ENCODE measurements at places on chromosomes 4 and X.

- DNase-seq, result no peak
Measured at GRCh38 chrX:39805022-39805421, 292.7 kb downstream of the BCOR start.

- DNase-seq, result no peak
Measured at GRCh38 chr4:5722328-5722727, 11.3 kb downstream of the EVC start.

GRCh38 chrX:106286053-106286650 is 118.0 kb downstream of the PWWP3B start:
- no peak for DNase-seq

- no peak for DNase-seq
Measured at GRCh38 chrX:107448625-107448997, 841 bp upstream of the FRMPD3 start.

DNA sequence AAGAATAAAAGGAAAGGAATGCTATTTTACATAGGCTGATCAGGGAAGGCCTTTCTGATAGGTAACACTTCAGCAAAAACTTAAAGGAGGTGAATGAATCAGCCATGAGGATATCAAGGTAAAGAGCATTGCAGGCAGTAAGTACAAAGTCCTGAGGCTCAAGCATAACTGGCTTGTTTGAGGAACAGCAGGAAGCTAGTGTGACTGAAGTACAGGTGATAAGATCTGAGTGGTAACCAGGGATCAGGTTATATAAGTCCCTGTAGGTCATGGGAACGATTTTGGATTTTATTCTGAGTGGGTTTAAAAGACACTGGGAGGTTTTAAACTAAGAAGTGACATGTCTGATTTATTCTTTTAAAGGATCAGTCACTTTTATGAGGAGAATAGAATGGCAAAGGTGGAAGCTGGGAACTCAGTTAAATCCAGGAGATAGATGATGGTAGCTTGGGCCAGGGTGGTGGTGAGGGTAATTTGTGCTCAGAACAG is 47.1 kb upstream of the THOC2 start:
- DNase-seq, result no peak

- no peak for DNase-seq
Measured at GRCh38 chrX:21167494-21167893, 206.7 kb upstream of the CNKSR2 start.

- DNase-seq, result no peak
Measured at GRCh38 chr4:182400081-182400480, 156.9 kb downstream of the TENM3 start.

- DNase-seq, result no peak
Measured at GRCh38 chrX:39212456-39212855, 411.2 kb downstream of the MID1IP1 start.

DNA sequence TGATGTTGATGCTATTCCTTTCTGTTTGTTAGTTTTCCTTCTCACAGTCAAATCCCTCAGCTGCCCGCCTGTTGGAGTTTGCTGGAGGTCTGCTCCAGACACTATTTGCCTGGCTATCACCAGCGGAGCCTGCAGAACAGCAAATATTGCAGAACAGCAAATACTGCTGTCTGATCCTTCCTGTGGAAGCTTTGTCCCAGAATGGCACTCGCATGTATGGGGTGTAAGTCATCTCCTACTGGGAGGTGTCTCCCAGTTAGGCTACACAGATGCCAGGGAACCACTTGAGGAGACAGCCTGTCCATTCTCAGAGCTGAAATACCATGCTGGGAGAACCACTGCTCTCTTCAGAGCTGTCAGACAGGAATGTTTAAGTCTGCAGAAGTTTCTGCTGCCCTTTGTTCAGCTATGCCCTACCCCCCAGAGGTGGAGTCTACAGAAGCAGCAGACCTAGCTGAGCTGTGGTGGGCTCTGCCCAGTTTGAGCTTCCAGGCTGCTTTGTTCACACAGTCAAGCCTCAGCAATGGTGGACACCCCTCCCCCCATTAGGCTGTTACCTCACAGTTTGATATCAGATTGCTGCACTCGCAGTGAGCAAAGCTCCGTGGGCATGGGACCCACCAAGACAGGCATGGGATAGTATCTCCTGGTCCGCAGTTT is 74.9 kb downstream of the SPIN3 start:
- no peak for DNase-seq

DNA sequence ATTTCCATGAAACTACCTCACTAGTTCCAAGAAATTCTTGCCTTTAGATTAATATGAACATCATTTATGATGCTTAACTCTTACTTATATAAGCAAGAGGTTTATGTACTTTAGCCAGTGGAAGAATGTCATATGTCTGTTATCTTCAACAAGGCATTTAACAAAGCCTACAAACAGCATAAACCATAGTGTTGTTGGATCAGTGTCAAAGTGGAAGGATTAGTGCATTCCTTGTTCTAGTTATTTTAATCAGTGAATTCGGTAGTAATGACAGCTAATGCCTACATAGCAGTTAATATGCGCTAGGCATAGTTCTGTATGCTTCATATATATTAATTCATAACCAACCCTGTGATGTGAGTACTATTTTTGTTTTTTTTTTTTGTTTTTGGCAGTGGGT is 3.1 kb downstream of the PI4K2B start:
- no peak for DNase-seq

- no peak for DNase-seq
Measured at GRCh38 chrX:24981030-24981429, 34.7 kb downstream of the ARX start.

DNA sequence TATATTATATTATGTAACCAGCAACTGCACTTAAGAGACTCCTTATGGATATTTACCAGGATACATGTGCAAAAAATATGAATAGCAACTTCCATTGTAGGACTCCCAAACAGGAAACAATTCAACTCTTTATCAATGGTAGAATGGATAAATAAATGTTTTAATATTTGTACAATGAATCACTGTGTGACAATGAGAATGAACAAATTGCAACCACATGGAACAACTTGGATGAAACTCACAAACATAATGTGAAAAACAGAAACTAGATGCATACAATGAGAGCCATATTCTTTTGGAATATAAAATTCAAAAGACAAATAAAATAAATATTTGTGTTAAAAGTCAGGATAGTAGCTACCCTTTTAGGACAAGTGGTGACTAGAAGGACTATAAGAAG is 1015.7 kb downstream of the TECRL start:
- no peak for DNase-seq

DNA sequence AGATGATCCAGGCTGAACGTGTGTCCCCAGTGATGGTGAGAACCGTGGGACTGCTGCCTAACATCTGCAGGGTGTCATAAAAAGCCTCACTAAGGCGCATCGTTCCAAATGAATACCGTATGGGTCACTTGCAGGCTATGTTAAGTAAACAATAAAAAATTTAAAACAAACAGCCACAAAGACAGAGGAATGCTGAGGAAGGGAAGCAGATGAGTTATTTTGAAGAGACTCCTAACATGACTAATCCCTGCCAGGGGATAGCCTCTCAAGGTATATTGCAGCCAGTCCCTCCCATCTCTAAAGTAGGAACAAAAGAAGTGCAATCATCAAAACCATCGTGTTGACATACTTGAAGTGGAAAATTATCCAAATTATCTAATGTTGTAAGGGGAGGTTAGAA is 83.8 kb downstream of the UNC5C start:
- no peak for DNase-seq

GRCh38 chr4:101366331-101366730 is 19.0 kb upstream of the PPP3CA start:
- DNase-seq, result no peak

DNA sequence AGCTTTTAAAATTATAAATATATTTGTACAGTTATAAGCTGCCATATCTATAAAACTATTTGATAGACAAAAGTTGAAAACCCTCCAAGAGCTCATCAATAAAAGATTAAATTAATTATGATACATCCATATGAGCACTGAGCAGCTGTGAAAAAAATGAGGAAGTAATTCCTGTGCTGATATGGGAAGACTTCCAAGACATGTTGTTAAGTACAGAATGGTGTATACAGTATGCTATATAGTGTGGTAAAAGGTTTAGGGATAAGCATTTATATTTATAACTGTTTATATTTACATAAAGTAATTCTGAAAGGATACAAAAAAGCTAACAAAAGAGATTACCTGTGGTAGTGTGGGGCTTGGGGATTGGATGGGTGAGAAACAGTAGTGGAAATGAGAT is 92.8 kb upstream of the BMP2K start:
- no peak for DNase-seq

DNA sequence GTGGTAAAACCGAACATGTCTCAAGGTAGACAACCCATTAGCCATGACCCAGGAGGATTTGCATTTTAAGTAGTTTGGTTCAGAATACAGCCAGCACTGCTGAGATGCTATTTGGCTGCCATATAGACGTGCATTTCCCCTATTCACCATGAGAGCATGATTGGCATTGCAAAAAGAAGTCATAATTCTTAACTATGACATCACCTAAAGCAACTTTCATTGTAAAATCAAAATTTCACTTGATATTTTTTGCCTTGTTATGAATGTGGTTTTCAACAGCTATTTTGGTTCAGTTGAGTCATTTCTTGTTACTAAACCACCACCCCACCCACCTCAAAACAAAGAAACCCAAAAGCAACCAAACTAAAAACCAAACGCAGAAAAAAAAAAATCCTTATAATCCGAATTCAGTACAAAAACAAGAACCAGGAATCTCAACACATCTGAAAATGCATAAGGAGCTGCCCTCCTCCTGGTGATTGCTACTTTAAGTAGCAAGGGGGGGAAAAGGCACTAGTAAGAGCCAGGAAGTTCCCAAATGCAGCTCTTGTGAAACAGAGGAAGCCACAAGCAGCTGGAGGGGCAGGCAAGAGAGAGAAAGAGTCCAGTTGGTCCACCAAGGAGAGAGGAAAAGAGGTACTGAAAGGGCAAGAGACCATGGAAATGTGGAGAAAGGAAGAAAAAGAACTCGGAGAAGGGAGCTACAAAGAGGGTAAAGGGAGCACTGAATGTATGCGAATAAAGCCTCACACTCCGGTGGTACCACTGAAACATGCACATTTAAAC is 3.1 kb downstream of the SLITRK4 start:
- peak; percentile 3 for DNase-seq

DNA sequence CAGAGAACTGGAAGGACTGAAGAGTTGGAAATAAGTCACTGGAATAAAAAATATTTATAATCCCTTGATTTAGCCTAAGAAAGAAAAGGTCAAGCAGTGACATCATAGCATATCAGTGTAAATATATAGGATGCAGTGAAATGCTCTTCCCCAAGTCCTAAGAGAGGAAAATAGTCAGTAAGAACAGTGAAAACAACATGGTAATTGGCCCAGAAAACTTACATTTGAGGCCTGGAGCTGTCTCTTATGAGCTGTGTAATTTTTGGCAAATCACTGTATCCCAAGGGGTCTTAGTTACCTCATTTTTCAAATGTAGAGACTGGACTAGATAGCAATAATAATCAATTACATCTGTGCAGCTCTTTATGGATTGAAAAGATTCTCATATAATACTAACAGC is 255.7 kb upstream of the AR start:
- no peak for DNase-seq

GRCh38 chr4:139734201-139734874 is 68.7 kb downstream of the MGST2 start:
- no peak for DNase-seq

DNA sequence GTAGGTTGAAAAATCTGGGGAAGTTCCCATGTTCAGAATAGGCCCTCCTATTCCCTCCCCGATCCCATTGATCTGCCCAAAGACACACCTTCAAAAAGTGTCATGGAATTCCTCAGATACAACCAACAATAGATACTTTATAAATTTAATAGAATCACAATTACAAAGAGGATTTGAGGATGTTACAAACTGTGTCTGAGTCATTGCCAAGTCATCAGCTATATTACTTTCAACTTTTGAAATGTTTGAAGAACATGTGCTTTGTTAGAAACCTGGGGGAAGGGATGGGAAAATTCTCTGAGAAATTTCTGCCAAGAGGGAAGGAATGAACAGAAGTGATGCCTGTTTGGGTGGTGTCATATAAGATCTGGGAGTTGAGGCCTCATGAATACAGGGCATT is 46.7 kb downstream of the KCNIP4 start:
- no peak for DNase-seq

GRCh38 chrX:40041915-40042314 is 55.8 kb downstream of the BCOR start:
- no peak for DNase-seq

GRCh38 chr4:66160606-66161005 is 490.3 kb upstream of the EPHA5 start:
- no peak for DNase-seq

GRCh38 chr4:78734441-78735162 is 41.5 kb upstream of the BMP2K start:
- no peak for DNase-seq

DNA sequence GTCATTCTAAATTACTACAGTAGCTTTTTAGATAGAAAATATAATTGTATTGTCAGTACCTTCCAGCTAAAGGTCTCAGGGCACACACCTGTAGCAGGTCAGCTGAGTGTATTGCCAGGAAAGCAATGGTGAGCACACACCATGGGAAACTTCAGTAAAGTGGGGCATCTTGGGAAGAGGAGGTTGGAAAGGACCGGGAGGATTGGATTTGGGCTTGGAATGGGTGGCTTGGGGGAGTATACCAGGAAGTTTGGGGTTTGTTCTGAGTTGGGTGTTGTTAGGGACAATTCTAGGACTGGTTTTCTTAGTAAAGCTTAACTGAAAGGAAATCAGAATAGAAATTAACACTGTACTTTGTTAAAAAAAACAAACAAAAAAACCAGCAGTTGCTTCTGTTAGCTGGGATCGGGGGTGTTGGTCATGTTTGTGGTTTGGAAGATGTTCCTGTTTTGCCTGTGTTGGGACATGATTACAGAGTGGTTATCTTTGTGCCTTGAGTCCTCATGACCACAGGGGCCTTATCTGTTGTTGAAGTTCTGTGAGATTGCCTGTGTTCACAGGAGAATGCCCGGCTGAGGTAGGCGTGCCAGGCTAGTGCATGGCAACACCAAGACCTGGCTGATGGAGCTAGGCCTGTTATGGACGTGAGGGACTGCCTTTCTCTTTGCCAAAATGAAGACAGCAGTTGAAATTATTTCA is 35.1 kb downstream of the PRIMPOL start:
- DNase-seq, result no peak

- no peak for DNase-seq
Measured at GRCh38 chr4:7328913-7329638, 105.7 kb downstream of the PSAPL1 start.

Data from retina (tissue), 1 donor.